ENCODE measurements at places on chromosomes 1 and 21.

GRCh38 chr1:42876009-42876408 is 29.6 kb downstream of the ZNF691 start:
- no peak for DNase-seq

DNA sequence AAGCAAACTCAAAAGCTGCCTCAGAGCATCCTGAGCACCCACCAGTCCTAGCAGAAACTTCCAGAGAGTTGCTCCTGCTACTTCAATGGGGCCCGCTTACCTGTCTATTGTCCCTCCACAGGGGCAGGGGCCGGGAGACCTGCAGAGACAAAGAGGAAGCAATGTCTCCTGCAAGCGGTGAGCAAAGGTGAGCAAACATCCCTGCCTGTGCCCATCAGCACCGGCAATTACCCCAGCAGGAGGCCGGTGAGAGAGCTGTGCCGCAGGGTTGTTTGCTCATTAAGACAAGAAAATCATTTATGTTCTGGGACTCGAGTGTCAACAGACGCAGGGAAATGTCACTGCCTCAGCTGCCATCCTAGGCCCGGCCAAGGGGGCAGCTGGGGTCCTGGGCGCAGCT is 53.8 kb upstream of the TARDBP start:
- DNase-seq: no peak

- DNase-seq: no peak
These were observed 8.4 kb upstream of the ZNF697 start for GRCh38 chr1:119656410-119656955.

- peak; percentile 93 for DNase-seq
These were observed 707.2 kb upstream of the ADAMTS5 start for GRCh38 chr21:27674041-27674615.

- DNase-seq: peak; percentile 16
These were observed 66.5 kb downstream of the SH3BGR start for GRCh38 chr21:39518055-39518846.

- no peak for DNase-seq
These were observed 136.6 kb upstream of the CD34 start for GRCh38 chr1:208047476-208047934.

- peak; percentile 96 for DNase-seq
These were observed 38.6 kb downstream of the BRINP2 start for GRCh38 chr1:177209357-177209756.

GRCh38 chr1:150917387-150917786 is 8.8 kb upstream of the SETDB1 start:
- DNase-seq: no peak

DNA sequence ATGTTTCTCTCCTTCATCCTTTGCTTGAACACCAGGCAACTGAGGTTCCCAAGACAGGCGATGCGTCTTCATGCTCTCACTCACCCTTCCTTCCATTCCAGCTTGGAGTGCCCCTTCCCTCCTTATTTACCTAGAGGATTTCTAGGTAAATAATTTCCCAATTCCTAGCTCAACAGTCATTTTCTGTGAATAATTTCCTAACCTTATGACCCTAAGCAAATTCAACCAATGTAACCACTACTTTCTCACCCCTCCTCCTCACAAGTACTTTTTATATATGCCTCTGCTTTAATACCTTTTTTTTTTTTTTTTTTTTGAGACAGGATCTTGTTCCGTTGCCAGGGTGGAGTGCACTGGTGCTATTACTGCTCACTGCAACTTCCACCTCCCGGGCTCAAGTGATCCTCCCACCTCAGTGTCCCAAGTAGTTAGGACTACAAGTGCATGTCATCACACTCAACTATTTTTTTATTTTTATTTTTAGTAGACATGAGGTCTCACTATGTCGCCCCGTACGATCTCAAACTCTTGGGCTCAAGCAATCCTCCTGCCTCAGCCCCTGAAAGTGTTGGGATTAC is 86.7 kb downstream of the USP24 start:
- DNase-seq: no peak

DNA sequence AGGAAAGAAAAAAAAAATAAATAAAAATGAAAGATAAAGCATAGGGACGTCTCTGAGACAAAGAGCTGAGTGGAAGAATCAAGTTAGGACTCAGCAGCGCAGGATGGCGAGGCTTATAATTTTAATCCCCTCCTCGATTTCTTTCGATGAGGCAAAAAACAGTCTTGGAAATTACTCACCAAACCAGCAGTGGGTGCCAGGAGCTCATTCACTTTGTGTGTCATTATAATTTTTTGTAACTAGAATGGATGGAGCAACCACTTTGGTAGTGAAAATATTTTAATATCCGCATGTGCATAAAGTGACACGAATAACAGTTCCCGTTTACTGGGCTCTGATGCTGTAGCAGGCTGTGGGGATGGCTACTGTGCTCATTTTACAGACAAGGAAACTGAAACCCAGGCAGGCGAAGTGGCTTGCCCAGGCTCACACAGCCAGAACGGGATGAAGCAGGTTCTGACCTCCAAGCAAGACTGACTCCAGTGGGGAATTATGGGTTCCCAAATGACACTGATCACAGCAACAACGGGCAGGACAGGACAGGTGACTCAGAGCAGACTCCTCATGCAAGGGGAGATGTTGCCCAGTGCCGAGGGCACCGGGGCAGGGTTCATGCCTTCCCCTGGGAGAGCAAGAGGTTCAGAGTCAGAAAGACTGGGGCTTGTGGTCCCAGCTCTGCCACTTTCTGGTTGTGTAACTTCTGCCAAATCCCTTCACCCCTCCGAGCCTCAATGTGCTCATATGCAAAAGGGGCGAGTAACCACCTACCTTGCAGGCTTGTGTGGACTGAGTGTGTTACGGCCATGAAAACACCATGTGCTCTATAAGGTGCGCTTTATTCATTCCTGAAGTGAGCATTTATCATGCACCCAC is 63.6 kb downstream of the RUNX3 start:
- no peak for DNase-seq

DNA sequence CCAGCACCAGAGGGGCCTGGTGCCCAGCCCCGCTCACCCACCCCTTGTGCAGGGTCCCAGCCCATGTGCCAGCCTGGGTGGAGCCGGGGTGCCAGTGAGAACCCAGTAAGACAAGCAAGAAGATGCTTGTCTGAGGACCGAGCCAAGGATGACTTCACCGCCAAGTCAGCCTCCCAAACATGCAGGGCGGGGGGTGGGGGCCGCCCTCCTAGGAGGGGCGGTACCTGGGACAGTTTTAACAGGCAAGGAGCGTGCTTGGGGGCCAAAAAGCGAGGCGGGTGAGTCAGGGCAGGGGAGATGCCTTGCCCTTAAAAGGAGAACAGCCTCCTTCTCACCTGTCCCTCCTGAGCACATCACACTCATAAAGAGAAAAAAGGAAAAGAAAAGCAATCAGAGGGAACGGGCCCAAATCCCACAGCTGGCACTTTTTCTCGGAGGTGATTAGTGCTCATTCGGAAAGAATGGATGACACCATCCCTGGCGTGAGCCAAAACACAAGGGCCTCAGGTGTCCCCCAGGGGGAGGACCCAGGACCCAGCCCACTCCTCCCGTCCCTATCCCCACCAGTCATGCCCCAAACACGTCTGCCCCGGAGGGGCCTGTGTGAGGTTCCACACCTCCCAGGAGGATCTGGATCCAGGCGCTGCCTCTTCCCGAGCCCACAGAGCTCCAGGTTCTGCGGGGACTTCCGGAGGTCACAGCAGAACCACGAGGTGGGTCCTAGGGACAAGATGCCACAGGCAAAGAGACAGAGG is 77.6 kb upstream of the IFFO2 start:
- DNase-seq: peak; percentile 17

DNA sequence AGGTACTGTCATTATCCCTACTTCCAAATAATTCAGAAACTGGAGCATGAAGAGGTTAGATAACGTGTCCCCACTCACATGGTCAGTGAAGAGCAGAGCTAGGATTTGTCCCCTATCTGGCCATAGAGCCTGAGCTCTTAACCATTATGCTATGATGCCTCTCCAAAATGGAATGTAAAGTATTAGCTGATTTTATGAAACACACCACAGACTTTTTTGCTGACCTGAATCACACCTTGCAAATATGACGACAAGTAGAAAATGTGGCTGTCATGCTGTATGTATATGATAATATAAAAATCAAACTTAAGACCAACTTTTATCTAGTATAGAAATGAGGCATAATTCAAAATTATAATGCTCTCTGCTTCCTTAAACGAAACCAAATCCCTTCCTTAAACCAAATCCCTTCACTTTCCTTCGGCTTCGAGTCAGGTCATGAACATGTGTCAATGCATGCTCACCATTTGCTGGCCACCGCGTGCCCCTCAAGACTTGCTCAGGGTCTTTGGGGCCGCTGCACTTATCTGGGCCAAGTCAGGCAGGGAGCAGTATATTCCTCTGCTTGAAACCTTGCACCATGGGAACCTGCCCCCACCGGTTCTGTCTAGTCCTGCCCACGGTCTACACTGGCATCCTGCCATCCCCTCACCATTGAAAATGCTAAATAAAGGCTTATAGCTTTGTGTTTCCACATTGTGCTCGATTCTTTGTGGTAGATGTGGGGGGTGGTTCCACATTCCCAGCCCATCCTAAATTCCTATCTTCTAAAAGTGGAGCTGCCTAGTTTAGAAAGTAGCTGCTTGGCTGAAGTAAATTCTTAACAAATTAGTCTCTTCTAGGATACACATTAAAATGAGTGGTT is 1.6 kb upstream of the TMCC2 start:
- DNase-seq: no peak

DNA sequence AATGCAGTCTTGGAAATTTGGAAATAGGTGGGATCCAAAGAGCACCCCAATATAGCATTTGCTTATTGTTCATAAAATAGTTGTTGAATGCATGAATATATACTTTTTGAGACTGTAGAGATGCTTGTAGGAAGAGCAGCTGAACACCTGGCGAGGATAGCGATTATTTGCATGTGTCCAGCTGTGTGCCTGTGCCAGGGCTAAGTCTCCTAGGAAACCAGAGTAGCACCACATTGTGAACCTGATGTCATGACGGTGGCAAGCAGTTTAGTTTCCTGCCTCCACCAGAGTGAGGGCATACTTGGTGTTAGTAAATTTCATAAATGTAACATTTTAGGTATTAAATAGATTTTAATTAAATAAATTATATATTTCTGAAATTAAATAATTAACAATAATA is 37.3 kb upstream of the IRF2BP2 start:
- no peak for DNase-seq

GRCh38 chr1:189212606-189213005 is 1265.1 kb downstream of the BRINP3 start:
- DNase-seq: no peak

DNA sequence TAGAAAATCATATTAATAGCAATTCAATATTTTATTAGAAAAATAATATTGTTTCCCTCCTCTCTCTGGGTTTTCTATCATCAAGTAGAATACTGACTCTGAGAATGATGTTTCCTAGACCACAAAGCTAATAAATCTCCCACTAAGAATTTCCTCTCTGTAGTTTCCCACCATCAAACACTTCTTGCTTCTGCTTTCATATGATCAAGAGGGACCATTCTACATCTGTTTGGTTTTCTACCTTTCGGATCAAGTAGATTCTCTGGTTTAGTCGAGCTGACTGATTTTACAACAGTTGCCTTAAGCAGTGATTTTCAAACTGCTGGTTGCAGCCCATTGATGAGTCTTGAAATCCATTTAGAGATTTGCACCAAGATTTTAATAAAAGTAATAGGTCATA is 240.2 kb upstream of the PTBP2 start:
- DNase-seq: no peak

DNA sequence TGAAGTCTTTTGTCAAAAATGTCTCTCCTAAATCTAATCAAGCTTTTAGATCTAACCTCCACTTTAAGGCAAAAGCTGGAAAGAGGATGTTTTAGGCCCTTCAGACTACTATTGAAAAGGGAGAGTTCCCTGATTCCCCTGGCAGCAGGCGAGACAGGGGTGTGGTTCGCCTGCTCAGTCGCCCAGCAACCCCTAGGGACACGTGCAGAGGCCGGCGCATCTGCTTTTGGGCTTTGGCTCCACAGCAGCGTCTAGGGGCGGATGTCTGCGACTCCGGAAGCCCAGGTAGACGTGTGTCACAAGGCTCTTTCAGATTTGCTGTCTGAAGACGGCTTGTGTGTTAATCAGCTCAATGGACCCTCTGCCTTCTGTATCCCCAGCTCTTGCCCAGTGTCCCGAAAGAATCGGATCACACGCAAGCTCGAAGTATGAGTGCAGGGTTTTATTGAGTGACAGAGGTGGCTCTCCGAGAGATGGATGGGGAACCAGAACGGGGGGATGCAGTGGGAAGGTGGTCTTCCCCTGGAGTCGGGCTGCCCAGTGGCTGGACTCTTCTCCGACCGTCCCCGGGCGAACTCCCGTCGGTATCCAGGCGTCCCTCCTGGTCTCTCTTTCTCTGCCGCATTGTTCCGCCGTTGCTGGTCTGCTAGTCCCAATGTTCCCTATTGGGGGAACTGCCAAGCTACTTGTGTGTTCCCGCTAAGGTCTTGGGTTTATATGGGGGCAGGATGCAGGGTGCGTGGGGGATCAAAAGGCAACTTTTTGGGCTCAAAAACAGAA is 45.5 kb downstream of the OLFML2B start:
- DNase-seq: no peak

- DNase-seq: peak; percentile 50
These were observed 4.9 kb downstream of the AHDC1 start for GRCh38 chr1:27598902-27599528.

DNA sequence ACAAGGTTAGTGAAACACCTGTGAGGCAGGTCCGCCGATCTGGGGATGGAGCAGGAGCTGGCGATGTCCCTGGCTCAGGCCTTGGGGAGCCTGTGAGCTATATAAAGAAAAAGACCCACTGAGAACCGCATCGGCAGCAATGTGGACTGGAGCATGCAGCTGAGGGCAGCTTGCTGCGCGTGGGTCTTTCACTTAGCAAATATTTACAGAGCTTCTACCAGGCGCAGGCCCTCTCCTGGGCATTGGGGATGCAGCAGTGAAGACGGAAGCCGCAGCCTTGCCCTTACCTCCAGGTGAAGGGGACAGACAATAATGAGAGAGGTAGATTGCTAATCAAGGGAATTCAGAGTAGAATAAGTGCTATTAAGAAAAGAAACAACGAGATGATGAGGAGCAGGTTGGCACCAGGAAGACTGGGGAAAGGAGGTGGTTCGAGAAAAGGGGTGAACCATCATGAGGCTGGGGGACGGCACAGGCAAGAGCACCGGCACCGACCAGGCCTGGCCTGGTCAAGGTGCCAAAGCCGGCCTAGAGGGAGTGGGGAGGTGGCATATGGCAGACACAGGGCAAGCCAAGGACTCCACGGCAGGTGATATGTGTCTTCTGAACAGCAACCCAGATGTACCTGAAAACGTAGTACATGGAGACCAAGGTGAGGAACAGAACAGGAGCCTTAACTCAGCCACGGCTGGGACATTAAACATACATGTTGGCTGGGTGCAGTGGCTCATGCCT is 60.7 kb upstream of the PAX7 start:
- no peak for DNase-seq

DNA sequence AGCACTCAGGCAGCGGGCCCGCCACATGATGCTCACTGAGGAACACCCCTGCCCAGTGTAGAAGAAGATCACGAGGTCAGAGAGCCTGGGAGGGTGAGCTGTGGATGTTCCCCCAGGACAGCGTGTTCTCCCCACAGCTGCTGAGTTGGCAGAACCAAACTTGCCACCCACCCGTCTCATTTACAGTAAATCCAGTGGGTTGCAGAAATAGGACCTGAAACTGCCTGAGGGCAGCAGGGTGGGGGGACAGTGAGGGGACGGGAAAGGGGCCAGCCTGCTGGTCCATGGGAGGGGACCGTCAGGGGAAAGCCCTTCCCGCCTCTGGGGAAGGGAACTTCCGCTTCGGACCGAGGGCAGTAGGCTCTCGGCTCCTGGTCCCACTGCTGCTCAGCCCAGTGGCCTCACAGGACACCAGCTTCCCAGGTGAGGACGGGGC is at the start of gene C1QB:
TSS of gene C1QB (plus strand) at position 356 of the 436 bp plus-strand sequence. CDS start 6,227 bp downstream, outside the sequence.
- no peak for DNase-seq
